ENCODE measurements at places on chromosomes 7 and 10.

DNA sequence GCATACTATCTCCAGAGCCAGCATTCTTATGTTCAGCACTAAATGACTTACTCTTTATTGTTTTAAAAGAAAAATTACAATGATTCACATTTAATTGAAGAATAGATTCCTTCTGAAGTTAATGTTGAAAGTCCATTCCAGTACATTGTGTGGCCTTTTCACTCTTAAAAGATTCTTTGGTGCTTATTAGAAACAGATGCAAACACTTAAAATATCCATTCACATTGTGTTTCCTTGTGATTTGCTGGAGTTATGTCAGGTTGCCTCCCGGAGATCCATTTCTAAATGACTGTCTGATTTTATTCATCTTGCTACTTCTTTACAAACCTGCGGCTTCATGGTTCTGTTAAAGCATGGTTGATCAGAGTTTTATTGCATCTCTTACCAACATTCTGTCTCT lies 152.8 kb downstream of the FOXP2 start:
- no peak for DNase-seq

GRCh38 chr10:89129911-89130310 lies 77.2 kb downstream of the CH25H start:
- DNase-seq: no peak

GRCh38 chr7:53600296-53600695 lies 564.9 kb downstream of the POM121L12 start:
- DNase-seq: no peak

GRCh38 chr7:117251687-117252086 lies 71.2 kb downstream of the WNT2 start:
- no peak for DNase-seq

GRCh38 chr7:44645254-44645653 lies 38.8 kb downstream of the OGDH start:
- no peak for DNase-seq

DNA sequence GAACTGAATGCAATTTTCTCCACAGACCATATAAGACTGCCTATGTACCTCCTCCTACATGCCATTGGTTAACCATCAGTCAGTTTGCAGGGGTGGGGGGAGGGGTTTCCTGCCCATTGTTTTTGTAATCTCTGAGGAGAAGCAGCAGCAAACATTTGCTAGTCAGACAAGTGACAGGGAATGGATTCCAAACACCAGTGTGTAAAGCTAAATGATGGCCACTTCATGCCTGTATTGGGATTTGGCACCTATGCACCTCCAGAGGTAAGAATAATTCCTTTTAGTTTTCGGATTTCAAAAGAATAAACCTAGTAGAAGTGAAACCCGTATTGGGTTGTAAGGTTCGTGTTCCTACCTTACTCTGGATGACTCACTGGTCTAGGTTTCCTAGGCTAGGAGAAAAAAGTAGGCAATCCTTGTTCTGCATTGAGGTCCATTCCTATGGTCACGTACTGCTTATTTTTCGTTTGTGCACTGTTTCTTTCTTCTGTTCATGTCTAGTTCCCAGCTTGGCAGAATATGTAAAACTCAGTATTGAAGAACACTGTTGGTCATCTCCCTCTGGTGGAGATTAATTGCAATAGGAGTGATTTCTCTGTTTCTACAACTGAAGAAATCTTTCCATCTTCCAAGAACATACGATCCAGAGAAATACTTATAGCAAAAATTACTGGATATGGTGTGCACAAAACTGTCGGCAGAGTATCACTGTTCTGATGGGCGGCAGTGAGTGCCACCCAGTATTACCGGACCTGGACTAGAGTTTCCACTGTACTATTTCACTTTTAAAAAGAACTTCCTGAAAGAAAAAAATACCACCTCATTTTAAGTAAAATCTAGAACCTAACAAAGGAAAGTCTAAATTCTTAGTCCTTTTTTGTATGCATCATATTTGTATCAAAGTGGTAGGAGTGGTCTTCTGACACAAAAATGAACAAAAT lies at the start of gene AKR1C3:
Gene AKR1C3 (plus strand): TSS at position 150 of the 941 bp plus-strand sequence. CDS start 31 bp downstream, at position 181.
- peak; percentile 50 for DNase-seq
